ENCODE measurements at places on chromosomes 12 and 14. TPM values are rescaled to one million over a fixed set of nuclear protein-coding genes. Genes with fewer than 3 reads are reported as not detected.

DNA sequence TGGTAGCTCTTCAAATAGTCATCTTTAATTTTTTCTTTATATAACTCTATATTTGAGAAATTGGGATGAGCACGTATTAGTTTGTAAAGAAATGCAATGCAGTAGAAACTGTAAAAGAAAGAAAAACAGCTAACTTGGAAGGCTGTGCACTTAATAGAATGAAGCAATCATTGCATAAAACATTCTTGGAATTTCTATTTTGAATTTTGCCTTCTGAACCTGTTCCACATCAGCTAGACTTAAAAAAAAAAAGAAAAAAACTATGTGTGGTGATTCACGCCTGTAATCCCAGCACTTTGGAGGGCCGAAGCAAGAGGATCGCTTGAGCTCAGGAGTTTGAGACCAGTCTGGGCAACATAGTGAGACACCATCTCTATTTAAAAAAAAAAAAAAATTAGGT, 29.4 kb downstream of the SCN8A start:
- DNase-seq = no peak
- H3K4me3 ChIP-seq = no peak overlapping the region
- peaks cover 7% of the 10 kb centered on the region for H3K4me1 ChIP-seq
- H3K27ac ChIP-seq = no peak overlapping the region
- H3K27me3 ChIP-seq = no peaks in the 10 kb centered on the region

RPGRIP1 gene
- not detected for total RNA-seq

GPRC5A gene
- total RNA-seq = 1.6 TPM

- no peaks in the 10 kb centered on the region for H3K36me3 ChIP-seq
- no peak overlapping the region for H3K27ac ChIP-seq
- H3K27me3 ChIP-seq = peaks cover 2% of the 10 kb centered on the region
These were observed 3.1 kb downstream of the ARHGEF25 start for GRCh38 chr12:57614178-57614947.

DNA sequence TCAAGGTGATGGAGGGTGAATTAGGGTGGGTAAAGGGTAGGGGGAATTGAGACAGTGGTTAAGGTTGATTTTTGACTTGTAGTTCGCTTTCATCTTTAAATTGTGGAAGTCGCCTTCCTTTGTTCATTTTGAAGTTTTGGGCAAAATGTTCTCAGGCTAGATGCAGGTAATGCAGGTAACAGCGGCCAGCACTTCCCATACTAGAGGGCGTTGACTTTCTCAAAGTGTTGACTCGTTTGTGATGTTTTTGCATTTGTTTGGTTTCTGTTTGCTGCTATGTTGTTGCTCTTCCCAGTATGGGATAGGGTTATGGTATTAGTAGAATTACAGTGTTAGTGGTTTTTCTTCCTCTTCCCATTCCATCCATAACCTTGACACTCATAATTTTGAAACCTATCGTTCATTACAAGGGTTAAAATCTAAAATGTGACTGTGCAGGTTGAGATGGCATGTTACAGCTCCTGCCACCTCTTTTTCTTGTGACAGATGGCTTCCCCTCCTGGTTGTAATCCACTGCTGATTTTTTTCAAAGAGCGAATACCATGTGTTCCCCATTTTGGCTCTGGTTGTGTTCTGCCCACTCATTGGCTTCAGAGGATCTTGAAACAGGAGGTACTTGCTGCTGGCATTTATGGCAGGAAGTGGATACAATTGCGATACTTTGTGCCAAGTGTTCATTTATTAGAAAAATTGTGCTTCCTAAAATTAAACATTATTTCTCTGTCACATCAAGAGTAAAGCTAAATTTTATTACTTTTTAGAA, 57.1 kb downstream of the ERC1 start:
- H3K27me3 ChIP-seq = no peaks in the 10 kb centered on the region
- H3K36me3 ChIP-seq = no peaks in the 10 kb centered on the region
- H3K4me1 ChIP-seq = peaks cover under 1% of the 10 kb centered on the region
- H3K4me3 ChIP-seq = no peak overlapping the region
- no peak overlapping the region for H3K27ac ChIP-seq

RERGL gene
- 3.9 TPM for total RNA-seq

GRCh38 chr12:8156845-8157244, at the start of gene ZNF705A:
TSS of gene ZNF705A (plus strand) at chr12:8157015. CDS start at chr12:8172626, 15,611 bp downstream.
- H3K4me3 ChIP-seq = no peak within 1 kb of the TSS
- no peaks in the 10 kb centered on the region for H3K27me3 ChIP-seq
- H3K36me3 ChIP-seq = no peaks in the 10 kb centered on the region
- no peaks in the 10 kb centered on the region for H3K4me1 ChIP-seq

DNA sequence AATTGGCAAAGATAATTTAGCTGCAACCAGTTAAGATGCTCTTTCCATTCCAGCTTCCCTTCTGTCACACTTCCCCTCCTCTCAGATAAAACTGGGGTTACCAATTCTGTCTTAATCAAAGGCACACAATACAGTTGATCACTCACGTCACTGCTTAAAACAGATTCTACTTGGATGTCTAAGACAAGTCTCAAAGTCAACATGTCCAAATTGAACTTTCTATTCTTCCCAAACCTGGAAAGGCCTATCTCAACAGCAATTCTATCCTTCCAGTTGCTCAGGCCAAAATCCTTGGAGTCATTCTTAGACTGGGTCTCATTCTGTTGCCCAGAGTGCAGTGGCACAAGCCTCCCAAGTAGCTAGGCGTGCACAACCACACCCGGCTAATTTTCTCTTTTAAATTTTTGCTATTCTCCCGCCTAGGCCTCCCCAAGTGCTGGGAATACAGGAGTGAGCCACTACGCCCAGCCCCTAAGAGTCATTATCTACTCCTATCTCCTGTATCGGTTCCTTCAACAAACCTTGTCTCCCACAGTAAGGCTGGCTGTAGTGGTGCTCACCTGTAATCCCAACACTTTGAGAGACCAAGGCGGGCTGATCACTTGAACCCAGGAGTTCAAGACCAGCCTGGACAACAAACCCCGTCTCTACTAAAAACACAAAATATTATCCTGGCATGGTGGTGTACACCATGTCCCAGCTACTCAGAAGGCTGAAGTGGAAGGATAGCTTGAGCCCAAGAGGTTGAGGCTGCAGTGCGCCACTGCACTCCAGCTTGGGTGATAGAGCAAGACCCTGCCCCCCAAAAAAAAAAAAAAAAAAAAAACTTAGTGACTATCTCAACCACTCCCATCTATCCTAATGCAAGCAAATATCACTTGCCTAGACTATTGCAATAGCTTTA, 4.7 kb downstream of the RPS29 start:
- no peak for DNase-seq
- peaks cover under 1% of the 10 kb centered on the region for H3K36me3 ChIP-seq
- H3K4me1 ChIP-seq = peaks cover 26% of the 10 kb centered on the region
- H3K27ac ChIP-seq = no peak overlapping the region
- no peak overlapping the region for H3K4me3 ChIP-seq

DNA sequence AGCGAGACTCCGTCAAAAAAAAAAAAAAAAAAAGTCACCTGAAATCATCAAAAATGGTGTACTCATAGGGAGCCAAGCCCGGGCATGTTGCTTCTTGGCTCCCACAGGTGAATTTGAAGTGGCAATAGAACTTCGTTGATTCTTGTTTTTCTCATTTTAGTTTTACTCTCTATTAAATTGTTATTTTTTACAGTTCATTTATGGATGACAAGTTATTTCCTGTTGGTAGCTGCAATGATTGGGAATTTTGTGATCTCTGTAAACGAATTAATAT, 1.3 kb downstream of the TM7SF3 start:
- H3K27ac ChIP-seq = peak overlapping the region; percentile 98
- peaks cover 55% of the 10 kb centered on the region for H3K4me1 ChIP-seq
- H3K36me3 ChIP-seq = no peaks in the 10 kb centered on the region

DNA sequence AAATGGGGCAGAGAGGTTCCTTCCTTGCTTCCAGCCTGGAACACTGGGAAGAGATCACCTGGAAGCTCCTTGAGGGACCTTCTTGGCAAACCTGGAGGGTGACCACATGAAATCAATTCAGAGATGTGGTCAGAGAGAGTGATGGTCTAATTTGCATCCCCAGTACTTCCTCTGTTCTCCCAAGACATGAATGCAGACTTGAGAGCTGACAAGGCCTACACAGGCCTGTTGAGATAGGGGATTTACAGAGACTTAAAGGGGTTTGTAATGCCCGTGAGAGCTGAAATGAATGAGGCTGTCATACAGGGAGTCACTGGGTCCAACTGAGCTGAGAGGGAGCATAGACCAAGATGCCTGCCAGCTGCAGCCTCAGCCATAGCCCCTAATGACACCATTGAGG, 45.1 kb downstream of the TMX1 start:
- no peak overlapping the region for H3K27ac ChIP-seq
- H3K4me1 ChIP-seq = no peaks in the 10 kb centered on the region
- H3K27me3 ChIP-seq = no peaks in the 10 kb centered on the region
- H3K4me3 ChIP-seq = no peak overlapping the region
- H3K36me3 ChIP-seq = no peaks in the 10 kb centered on the region
